Activated T-helper 17 cell treated with anti-CD3 and anti-CD28 coated beads, Interleukin-2, amount 50 U/mL, for 72 hours (primary cell): ENCODE measurements at places on chromosomes 6 and 20.

DNA sequence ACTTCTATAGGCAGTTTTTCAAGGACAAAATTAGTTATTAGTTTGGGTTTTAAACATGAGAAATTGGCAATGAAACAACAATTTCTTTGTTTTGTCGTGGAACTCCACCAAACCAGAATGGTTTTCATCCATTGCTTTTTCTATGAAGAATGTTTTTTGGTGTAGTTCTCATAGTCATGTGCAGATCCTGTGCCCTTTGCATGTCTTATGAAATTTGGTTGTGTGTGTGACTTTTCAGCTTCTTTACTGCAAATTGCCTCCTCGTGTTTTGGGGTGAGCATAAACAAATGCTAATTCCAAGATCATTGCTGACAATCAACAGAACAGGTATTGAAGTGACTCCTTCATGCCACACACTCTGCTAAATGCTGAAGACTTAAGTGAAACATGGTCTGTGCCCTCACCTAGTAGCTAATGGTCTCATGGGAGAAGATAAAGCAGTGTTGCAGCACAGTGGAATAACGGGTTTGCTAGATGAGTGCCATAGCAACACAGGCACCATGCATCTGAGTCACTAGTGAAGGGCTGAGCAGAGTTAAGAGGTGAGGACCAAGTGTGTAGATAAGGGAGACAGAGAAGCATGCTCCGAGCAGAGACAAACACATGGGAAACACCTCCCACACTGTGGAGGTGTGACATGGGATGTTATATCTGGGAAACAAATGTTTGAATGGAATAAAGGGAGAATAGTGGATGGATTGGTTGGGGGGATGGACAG, 120.0 kb downstream of the SLC16A10 start:
- ATAC-seq, result no peak

DNA sequence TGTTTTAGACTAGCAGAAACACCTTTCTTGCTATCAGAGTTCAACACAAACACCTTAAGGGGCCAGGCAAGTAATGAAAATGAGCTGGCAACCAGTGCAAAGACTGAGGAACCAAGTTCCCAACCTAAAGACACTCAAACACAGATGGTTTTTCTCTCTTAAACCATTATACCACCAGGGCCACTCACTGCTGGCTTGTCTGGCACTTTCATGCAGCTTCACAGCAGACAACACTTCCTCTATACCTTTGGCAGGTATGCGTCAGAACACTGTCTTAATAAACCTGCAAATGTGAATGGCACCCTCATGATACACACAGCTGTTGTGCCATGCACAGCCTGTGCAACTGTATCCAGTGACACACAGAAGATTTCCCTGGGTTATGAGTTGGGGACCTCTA, 41.6 kb downstream of the NFATC2 start:
- peak; percentile 38 for ATAC-seq

- ATAC-seq, result no peak
Measured at GRCh38 chr6:66226109-66226508, 519.1 kb upstream of the EYS start.

DNA sequence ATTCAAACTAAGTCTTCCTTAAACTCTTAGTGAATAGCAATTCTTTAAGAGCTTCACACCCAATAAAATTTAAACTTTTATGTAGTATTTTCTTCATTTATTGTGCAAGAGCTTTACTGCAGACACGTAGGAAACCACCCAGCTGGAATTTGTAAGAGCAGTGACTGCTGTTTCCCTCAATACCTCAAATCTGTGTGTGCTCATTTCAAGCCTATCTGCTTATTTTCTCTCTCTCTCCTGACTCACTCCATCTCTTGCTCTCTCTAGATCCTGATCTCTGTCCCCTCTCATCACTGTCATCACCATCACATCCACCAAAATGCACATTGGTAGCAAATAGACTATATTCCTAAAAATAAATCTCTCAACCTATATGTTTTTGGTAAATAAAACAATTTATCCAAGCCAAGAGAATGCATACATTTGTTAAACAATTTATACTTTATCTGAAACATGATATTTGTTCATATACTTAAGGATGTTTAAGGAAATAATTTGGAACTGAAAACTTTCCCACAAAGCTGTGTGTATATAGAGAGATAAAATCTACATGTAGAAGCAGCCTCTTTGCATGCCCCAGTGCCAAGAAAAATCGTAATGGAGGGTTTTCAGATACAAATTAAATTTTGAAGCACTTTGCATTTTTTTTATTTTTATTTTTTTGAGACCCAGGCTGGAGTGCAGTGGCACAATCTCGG, 273.0 kb downstream of the TFAP2A start:
- no peak for ATAC-seq

GRCh38 chr20:8583566-8584043, 451.5 kb downstream of the PLCB1 start:
- ATAC-seq, result no peak

GRCh38 chr6:56193846-56194245, 53.5 kb downstream of the COL21A1 start:
- ATAC-seq, result no peak

- no peak for ATAC-seq
Measured at GRCh38 chr20:51972056-51972455, 169.7 kb upstream of the SALL4 start.

DNA sequence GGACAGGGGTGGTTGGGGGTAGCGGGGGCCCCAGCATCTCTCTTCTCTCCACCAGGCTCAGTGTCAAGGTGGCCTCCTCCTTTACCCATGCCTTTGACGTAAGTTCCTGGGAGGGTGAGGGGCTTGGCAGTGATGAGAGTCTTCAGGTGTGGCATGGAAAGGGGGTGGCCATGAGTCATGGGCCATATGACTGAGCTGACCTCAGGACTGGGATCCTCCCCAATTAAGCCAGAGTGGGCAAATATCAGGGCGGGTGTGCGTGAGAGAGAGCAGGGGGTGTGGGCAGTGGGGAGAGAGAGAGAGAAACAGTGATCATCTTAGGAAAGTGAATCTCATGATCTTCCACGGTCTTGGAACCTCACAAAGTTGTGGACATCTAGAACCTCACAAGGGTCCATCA, 8.2 kb upstream of the BPIFB4 start:
- ATAC-seq, result no peak

- ATAC-seq, result no peak
Measured at GRCh38 chr20:50027611-50028105, 44.9 kb downstream of the SNAI1 start.

DNA sequence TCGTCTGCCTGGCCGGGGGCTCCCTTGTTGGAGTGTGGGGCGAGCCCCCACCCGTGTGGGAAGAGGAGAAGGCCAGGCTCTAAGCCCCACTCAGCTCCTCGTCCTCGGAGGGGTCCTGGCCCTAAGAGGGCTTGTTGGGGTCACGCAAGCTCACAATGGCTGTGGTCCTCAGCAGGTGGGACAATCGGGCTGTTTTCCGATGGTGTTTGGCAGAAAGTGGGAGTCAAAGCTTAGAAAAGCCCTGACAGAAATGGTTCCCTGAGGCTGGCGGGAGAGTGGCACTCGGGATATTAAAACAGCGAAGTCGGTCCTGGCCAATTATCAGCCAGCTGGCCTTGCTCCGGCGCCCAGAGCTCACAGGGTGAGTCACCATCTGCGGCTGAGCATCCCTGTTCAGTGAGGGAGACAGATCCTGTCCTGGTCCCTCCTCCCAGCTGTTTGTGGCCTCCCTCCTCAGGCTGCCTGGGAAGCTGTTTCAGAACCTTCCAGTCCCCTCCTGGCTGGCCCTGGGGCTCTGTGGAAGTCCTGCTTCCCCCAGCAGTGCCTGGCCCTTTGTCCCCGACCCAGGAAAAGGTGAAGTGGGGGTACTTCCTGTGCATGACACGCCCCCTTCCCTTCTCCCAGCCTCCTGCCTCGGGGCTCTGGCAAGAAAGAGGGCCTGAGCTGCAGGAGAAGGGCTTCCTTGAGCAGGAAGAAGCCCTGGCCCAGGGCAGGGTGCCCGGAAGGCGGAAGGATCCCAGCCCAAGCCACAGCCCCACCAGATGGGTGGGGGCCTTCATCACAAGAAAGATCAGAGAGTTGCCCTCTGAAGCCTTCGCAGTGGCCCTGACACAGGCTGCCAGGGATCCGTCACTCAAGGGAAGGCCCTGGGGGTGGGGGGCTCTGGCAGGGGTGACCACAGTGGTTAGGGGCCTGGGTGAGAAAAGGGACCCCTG, 53.6 kb upstream of the BHLHE23 start:
- no peak for ATAC-seq

- ATAC-seq, result no peak
Measured at GRCh38 chr20:64006902-64007301, 26.0 kb downstream of the PRPF6 start.

DNA sequence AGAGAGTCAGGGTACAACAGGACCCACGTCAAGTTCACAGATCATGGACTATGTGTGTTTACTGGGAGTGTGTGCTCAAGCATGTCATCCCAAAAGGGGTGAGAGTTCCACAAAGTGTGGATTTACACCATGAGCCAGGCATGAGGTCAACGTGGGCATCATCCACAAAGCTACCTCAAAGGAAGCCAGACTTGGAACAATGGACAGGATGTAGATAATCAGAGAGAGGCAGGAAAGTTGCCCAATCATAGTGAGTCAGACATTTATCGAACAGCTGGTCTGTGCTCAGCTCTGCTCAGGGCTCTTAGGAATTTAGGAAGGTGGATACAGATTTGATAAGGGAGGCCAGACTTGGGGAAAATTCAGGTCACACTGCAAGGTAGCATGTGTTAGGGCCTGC, 317.2 kb upstream of the CDYL start:
- ATAC-seq, result no peak

DNA sequence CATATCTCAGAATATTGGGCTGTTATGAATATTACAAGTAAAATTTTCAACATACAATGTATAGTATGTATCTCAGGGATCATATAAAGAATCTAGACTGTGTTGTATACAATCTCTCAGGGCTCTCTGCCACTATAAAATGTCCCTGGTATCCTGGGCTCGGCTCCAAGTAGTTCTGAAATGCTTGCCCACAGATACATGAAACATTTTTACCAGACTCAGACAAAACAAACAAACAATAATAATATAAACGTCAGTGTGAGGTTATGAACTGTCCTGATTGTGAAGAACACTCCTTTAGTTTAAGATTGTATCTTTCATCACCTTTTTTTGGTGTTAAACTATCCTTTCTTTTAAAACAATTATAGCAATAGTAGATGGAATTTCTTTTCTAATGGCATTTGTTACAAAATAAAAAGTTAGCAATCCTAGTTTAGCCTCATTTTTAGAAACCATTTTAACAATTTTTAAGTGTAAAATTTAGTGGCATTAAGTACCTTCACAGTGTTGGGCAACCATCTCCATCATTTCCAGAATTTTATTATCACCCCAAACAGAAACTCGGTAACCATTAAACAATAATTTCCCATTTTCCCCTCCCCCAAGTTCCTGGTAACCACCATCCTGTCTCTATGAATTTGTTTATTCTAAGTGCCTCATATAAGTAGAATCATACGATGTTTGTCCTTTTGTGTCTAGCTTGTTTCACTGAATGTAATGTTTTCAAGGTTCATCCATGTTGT, 17.4 kb upstream of the LY86 start:
- no peak for ATAC-seq

- no peak for ATAC-seq
Measured at GRCh38 chr20:32062776-32063170, 10.7 kb downstream of the HCK start.

GRCh38 chr6:90158936-90159335, 137.7 kb downstream of the BACH2 start:
- ATAC-seq, result no peak

DNA sequence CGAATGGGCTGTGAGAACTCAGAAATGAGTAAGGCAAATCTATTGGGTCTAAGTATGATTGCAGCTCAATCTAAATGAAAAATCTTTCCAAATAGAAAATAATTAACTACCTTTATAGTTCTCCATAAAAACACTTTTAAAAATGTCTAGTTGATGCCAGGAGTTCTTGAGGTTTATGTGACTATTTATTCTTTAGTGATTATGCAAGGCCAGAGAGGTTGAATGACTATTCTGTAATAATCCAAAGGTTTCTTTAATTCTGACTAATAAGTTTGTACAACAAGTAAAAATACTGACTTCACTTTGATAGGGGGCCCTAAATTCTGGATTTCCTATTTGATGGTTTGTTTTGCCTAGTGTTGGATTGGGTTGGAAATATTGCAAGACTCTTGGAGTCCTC, 461.2 kb downstream of the EPM2A start:
- ATAC-seq, result no peak

DNA sequence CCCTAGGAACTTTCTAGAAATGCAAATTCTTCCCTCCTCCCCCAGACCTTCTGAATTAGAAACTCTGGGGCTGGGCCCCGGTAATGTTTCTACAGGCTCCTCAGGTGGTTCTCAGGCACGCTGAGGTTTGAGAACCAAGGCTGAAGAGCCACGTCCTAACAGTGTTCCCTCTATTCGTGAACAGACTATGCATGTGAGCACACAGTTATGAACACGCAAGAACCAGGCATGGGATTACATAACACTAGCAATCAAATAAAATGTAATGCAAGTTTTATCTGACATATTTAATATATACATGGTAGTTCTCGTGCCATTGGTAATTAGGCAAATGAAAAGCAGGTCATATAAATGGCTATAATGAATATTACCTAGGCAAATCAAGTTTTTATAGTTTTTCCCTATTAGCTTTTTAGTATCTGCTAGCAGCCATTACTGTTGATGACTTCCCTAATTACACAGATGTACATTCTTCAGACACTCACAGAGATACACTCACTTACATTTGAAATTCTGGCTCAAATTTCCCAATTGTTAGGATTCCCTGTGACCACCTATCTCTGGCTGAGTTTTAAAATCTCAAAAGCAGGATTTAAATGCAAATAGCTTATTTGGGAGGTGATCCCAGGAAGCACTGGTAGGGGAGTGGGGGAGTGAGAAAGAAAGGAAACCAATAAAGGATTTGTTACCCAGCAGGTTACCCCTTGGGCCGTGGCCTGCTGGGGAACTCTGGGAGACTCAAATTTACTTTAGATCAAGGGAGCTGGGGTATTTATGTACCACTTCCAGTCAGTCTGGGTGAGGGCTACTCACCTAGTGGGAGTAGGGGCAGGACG, 104.1 kb downstream of the TCP11 start:
- no peak for ATAC-seq

- ATAC-seq, result no peak
Measured at GRCh38 chr20:42987376-42988114, 202.2 kb downstream of the PTPRT start.

DNA sequence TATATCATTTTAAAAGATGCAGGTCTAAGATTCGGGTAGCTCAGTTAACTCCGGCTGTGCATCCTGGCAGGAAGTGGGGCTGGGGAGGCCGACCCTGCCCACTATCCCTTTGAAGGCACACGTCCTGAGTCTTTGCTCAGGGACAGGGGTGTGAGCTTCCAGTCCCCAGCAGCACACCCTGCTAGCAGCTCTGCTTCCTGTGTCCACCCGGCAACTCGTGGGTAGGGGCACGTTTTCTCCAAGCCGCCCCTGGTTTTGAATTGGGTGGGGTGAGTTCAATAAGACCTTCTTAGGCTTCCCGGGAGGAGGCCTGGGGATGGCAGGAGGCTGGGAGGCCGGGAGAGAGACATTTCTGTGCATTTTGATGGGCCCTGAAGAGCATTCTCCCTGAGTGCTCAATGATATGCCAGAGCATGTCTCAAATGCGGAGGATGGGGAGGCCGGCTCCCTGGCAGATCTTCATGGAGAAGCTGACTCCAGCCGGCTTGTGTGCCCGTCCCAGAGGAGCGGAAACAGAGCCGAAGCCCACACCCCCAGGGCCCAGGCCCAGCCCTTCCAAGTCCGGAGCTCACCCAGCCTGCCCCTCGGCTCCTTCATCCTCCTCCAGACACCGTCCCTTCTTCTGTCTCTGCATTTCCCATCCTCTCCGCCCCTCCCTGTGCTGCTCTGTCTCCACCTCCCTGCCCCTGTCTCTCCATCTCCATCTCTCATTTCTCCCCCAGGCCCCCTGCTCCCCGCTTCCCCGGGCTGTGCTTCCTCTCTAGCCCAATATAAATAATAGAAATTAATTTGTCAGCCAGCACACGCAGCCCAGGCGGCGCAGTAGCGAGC, 36.3 kb upstream of the ZFAND3 start:
- ATAC-seq, result peak; percentile 45
